NCI-H1105 (cell line): ENCODE measurements at places on chromosomes 12 and 14.
A peak's percentile ranks its signal among the peaks of the same experiment; 100 is the strongest.

GRCh38 chr12:115149685-115150378 lies 465.9 kb upstream of the TBX3 start:
- no peak for DNase-seq

- peak; percentile 76 for DNase-seq
These were observed 22.5 kb upstream of the NKX2-8 start for GRCh38 chr14:36604757-36605505.

- DNase-seq = no peak
These were observed 100.3 kb downstream of the GTF2A1 start for GRCh38 chr14:81120501-81120900.

DNA sequence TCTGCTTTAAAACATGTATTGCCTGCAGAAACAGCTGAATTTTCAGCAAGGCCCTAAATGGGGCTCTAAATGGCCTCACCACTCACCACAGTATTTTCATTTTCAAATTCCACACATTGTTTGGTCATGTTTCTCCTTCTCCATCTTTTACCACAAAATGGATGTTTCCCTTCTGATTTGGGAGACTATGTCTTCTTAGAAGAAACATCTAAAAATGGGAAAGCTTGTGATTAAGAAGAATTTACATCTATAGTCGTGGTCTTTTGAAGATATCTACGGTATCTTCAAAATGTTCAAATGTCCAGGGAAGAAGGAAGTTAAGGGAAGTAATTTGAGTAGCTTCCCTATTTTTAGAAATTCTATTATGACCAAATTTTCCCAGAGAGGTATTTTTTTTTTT lies 20.7 kb upstream of the TUBA1C start:
- no peak for DNase-seq

DNA sequence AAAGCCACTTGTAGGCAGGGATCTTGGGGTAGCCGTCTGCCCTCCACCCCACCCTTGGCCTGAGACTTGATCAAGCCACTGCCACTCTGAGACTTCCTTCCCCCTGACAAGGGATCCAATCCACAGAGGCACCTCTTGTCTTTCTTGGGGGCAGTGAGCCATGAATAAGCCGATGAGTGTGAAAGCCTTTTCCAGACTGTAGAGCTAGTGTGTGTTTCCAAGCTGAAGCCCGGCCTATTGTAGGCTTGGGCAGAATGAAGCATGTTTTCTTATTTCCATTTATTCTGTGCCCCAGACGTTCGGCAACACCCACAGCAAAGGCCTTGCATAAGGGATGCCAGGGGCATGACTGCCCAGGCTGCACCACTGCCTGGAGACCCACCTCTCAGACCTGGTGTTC lies 991.6 kb downstream of the BCL11B start:
- DNase-seq = no peak

- DNase-seq = no peak
These were observed 42.9 kb downstream of the TESPA1 start for GRCh38 chr12:54941659-54942058.

DNA sequence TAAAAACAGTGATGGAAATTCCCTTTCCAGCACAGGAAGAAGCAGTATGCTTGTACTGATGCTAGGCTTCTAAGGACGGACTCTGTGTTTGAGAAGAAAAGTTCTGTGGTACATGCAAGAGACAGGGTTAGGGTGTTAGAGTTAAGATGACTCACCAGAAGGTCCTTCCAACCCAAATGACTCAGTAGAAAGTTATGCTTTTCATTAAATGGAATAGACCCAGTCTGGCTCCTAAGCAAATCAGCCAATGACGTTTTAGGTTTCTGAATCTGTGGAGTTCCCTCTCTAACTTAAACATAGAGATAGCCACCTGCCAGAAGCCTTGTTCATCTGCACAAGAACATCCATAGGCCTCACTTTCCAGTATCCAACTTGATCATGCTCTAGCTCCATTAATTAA lies 5.7 kb downstream of the PTHLH start:
- no peak for DNase-seq

DNA sequence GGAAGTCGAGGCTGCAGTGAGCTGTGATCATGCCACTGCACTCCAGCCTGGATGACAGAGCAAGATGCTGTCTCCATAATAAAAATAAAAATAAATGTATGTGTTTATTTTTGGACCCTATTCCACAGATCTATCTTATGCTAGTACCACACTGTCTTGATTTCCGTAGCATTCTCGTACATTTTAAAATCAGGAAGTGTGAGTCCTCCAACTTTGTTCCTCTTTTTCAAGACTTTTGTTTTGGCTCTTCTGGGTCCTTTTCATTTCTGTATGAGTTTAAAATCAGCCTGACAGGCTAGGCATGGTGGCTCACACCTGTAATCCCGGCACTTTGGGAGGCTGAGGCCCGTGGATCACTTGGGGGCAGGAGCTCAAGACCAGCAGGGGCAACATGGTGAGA lies 25.8 kb downstream of the DAO start:
- DNase-seq = no peak

DNA sequence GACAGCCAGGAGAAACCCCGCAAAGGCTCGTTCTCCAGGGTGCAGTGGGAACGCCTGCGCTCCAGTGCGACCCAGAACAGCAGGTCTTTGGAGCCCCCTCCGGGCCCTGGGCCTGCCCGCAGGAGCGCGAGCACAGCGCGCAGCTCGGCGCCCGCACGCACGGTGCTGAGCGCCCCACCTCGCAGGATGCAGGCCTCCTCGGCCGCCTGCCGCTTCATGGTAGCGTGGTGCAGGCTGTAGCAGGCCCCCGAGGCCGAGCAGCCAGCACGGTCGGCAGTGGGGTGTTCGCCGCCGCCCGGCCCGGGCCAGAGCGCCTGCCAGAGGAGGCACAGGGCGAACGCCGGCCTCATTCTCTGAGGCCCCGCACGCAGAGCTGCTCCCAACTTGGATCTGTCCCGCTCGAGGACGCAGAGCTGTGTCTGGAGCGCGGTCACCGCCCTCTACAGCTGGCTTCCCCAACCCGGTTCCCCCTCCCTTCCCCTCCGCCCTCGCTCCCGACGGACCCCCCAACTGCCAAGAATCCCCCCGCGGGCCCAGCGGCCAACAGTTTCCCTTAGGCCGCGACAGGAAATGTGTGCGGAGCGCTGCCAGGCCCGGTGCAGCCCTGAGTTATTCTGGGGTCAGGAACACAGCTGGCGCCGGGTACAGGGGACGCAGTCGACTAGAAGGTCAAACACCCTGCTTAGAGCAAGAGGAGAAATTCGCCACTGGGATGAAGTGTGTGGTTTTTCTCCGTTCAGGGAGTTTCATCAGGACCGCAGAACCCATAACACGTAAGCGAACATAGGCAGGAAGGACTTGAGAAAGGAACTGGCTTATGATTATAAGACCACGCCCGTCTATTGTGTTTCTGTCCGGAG lies at the start of gene CLEC14A:
TSS of gene CLEC14A (minus strand) at position 421 of the 860 bp plus-strand sequence. CDS start at position 350, 71 bp downstream.
- DNase-seq = no peak

- DNase-seq = no peak
These were observed 104.7 kb upstream of the ESRRB start for GRCh38 chr14:76271041-76271755.
